ENCODE measurements at places on chromosomes 4 and X. TPM values are rescaled to one million over a fixed set of nuclear protein-coding genes. Genes with fewer than 3 reads are reported as not detected.

GAB3 gene
- total RNA-seq: 5.0 TPM

CASP6 gene
- total RNA-seq: 23.1 TPM

TRMT10A gene
- 7.4 TPM for total RNA-seq

ZFP42 gene
- total RNA-seq: 0.14 TPM

TBX22 gene
- not detected for total RNA-seq

CA5B gene
- total RNA-seq: 9.5 TPM

FGG gene
- total RNA-seq: 0.09 TPM

ODAPH gene
- not detected for total RNA-seq

TMEM185A gene
- 14.8 TPM for total RNA-seq

Data from smooth muscle cell of bladder (primary cell).